ENCODE measurements at places on chromosomes 11 and 22.
A peak's percentile ranks its signal among the peaks of the same experiment; 100 is the strongest.

- no peak for DNase-seq
These were observed 253.0 kb upstream of the CCDC179 start for GRCh38 chr11:23112987-23113886.

DNA sequence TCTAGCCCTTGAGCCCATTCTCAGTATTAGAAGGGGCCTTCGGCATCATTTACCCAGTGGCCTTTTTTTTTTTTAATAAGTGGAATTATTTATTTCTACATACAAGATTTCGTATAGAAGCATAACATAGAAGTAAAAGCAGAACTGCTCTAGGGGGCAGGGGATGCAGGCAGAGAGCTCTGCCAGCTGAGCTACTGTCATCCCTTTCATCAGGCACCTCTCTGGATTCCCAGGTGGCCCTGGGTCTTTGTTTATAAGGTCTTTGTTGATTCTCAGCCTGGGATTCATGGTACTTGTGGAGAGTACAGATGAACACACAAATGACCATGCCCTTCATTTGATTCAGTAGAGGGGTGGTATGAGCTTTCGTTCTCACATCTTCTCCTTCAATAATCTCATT, 66.4 kb downstream of the GAB2 start:
- no peak for DNase-seq

GRCh38 chr22:45688600-45689080, 17.0 kb downstream of the ATXN10 start:
- DNase-seq: no peak

- no peak for DNase-seq
These were observed 11.4 kb downstream of the ETS1 start for GRCh38 chr11:128575961-128576350.

GRCh38 chr11:64477675-64478074, 113.3 kb upstream of the SLC22A12 start:
- no peak for DNase-seq

- no peak for DNase-seq
These were observed 10.3 kb upstream of the BDNF start for GRCh38 chr11:27710536-27710935.

DNA sequence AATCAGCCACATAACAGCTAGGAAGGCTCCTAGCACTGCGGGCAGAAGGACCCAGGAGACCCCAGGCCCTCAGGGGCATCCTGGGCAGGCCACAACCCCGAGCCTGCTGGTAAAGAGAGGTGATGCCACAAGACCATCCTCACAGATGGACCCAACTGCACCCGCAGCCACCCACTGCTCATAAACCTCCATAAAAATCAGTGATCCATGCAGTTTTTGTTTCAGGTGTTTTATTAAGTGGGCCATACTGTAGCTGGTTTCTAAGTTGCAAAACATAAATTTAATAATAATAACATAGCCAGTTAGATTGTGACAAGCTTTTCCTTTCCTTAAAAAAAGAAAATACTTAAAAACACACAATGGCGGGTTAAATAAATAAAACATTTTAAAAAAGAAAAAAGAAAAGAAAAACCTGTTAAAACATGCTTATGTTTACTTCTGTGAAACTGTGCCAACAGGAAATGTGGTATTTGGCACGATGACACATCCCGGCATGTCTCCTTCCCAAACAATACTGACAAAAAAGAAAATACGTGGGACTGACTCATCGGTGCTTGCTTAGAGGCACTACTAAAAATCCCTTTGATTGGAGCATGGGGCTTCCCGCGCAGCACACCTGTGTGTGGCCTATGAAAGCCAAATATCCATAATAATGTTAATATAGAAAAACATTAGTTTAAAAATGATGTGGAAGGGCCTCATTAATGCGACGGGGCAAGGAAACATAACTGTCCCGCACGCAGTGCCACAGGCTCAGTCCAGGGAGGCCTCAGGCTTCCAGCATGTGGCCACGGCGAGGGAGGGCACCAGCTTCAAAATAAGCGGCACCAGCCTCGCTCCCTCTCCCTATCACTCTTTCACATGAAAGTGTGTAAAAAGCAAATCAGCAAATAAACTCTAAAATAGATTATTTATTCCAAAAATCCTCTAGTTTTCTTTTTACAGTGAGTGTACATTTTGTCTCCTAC, 47.5 kb upstream of the SCUBE2 start:
- DNase-seq: no peak

DNA sequence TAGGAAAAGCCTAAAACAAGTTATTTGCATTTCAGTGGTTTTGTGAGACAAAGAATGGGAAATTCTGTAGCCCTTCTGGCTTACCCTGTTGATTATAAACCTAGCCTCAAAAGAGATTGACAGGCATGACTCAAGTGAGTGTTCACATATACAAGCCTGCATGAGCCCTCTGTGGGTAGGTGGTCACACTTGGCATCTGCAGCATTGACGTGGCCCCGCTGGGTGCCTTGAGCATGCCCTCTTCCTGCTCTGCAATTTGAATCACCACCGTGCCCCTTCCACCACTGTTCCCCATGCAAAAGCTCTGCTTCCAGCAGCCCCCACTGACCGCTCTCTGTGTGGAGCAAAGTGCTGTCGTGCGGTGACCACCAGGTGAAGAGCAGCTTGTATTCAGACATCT, 21.0 kb upstream of the ADSL start:
- DNase-seq: peak; percentile 79

- no peak for DNase-seq
These were observed 93.0 kb downstream of the UVRAG start for GRCh38 chr11:75907906-75908527.

DNA sequence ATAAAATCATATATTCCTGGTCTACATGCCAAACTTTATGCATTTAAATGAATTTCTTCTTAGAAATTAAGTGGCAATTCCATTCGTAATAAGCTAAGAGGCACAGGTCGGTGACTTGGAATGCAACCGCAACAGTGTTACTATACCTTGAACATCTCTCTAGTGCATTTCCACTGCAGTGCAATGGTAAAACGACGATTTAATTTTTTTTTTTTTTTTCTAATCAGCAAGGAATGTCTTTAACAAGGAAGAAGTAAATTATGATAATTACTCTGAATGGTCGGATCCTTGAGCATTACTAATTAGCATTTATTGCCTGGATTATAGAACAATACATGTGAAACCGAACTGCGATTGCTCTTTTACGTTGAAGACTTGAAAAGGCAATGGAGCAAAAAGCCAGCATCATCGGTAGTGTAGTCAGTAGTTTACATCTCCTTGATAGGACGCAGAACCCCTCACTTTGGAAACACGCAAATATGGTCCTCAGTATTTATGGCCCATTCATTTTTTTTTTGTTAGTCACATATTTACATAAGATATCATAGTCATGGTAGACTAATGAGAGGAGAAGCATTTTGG, 20.2 kb downstream of the BLID start:
- DNase-seq: no peak

DNA sequence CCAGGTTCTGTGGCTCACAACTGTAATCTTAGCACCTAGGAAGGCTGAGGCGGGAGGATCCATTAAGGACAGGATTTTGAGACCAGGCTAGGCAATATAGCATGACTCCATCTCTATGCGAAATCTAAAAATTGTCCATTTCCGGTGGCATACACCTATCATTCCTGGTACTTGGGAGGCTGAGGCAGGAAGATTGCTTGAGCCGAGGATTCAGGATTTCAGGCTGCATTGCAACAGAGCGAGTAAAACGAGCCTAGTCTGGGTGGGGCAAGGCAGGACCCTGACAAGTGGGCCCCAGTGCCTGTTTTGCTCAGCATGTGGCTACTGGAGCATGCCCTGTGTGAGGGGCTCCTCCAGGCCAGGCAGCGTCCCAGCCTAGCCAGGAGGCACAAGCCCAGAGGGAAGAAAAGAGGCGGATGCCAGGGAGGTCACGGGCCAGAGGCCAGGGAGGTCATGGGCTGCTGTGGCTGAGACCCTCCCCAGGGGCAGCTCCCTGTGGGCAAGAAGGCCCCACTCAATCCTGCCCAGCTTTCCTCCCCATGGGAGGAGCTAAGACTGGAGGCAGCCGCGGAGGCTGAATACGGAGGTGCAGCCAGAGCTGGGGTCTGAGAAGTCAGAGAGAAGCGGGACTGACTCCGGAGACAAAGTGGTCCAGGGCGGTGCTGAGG, 8.4 kb downstream of the LRRC74B start:
- DNase-seq: no peak

DNA sequence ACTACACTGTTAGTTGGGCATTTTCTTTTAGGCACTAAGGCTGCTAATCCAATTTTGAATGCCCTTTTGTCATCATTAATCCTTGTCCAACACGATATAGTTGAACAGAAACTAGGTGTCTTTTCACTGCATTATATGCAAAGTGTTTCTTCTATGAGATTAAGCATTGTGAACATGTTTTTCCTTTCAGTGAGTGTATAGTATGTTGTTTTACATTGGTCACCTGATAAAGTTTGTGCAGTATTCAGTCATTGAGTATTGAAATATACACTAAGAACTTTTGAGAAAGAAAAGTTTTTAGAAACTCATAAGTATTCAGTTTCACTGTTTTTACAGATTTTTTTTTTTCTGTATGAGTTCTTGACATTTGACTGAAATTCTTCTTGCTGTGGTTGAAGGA, 59.0 kb downstream of the ZC3H12C start:
- no peak for DNase-seq

- DNase-seq: no peak
These were observed 5.5 kb downstream of the KMT2A start for GRCh38 chr11:118441770-118442275.

GRCh38 chr11:43589601-43590250, 90.8 kb upstream of the HSD17B12 start:
- no peak for DNase-seq

GRCh38 chr11:110776081-110776480, 63.8 kb upstream of the ARHGAP20 start:
- no peak for DNase-seq

DNA sequence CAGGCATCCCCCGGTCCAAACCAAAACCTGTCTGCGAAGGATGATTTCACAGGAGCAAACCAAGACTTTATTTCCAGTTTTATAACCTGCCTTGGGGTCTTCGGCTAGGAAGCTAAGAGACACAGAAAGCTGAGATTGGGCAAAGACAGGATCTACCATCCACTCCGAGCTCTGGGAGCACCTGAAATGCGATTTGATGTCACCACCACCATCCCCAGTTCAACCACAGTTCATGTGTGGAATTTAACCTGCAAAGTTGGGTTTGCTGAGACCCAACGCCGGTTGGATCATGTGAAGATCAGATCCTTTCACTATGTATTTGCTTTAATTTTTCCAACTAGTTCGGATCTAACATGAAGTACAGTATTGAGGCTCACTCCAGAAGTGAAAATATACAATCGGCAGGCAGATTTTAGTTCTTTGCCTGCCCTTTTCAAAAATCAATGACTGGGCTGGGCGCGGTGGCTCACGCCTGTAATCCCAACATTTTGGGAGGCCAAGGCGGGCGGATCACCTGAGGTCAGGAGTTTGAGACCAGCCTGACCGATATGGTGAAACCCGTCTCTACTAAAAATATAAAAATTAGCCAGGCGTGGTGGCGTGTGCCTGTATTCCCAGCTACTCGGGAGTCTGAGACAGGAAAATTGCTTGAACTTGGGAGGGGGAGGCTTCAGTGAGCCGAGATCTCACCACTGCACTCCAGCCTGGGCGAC, 1.4 kb upstream of the C11orf24 start:
- DNase-seq: no peak

GRCh38 chr11:105670811-105671210, 60.9 kb downstream of the GRIA4 start:
- no peak for DNase-seq

GRCh38 chr11:112795142-112795815, 165.9 kb upstream of the NCAM1 start:
- DNase-seq: peak; percentile 28

- DNase-seq: no peak
These were observed 11.6 kb downstream of the TRIM21 start for GRCh38 chr11:4381901-4382300.

DNA sequence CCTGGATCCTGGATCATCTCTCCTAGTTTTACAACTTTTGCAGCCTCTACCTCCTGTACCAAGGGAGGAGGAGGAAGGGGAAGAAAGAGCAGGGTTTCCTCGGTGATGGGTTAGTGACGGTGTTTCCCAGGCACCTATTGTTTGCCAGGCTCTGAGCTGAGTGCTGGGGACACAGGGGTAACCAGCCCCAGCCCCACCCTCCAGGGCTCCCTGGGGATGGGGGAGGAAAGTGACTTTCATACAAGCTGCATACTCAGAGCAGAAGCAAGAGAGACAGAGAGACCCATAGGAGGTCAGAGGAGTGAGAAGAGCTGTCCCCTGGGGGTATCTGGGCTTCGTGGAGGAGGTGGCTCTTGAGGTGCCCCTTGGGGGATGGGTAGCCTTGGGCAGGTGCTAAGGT, 89.4 kb upstream of the THY1 start:
- no peak for DNase-seq

- DNase-seq: no peak
These were observed 138.7 kb upstream of the E2F8 start for GRCh38 chr11:19379465-19379864.

- no peak for DNase-seq
These were observed 48.3 kb downstream of the LARGE1 start for GRCh38 chr22:33871935-33872334.

- peak; percentile 70 for DNase-seq
These were observed 37.2 kb upstream of the ETS1 start for GRCh38 chr11:128624269-128625175.

GRCh38 chr22:28899199-28899853, 16.0 kb downstream of the ZNRF3 start:
- DNase-seq: no peak

DNA sequence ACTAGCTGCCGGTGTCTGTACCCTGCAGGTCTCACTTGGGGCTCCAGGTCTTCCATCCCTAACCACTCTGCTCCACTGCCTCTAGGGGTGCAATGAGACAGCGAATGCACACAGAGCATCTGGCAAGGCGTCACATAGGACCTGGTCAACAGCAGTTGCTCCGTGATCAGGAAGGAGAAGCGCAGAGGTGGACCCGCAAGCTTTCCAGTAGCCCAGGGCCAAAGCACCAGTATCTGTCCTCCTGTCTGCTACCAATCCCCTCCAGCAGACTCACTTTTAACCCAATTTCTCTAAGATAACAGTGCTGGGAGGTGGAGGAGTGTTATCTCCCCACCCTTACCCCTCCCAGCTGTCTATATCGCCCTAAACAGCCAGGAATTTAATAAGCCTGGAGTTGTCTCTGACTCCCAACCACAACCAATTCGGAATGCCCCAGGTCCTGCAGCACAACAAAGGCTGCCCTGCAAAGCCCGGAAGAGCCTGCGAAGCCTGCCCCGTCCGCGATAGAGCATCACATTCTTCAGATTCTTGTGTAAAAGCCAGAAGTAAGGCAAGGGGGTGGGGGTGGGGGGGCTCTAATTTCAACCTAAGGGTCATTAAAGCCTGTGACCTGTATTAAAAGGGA, 19.3 kb downstream of the MYH9 start:
- DNase-seq: peak; percentile 58

All from activated T-cell treated with anti-CD3 and anti-CD28 coated beads, Interleukin-2, amount 50 U/mL, for 48 hours (primary cell).